Stimulated activated CD4-positive, alpha-beta T cell treated with anti-CD3 and anti-CD28 coated beads, Interleukin-1b, Interleukin-23, amount 100 ng/mL, for 48 hours (primary cell): ENCODE measurements at places on chromosomes 2 and 18.
A peak's percentile ranks its signal among the peaks of the same experiment; 100 is the strongest.

- no peak for DNase-seq
These were observed 4.5 kb downstream of the SLC14A2 start for GRCh38 chr18:45619826-45620201.

DNA sequence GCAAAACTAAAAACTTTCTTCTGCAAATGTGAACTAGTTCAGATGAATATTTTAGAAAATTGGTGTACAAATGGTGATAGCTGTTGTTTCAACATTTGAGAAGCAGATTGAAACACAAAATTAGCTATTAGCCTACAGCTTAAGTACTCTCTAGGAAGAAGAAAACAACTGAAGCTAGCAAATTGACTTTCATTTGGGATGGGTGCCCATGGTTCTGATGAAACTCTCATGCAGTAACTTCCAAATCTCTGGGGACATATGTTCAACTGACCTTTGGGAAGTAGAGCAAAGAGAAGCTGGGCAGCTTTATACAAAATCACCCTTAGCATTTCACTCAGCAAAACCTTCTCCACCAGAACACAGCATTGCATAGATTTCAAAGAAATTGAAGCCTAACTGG lies 119.0 kb downstream of the GALNT13 start:
- no peak for DNase-seq

DNA sequence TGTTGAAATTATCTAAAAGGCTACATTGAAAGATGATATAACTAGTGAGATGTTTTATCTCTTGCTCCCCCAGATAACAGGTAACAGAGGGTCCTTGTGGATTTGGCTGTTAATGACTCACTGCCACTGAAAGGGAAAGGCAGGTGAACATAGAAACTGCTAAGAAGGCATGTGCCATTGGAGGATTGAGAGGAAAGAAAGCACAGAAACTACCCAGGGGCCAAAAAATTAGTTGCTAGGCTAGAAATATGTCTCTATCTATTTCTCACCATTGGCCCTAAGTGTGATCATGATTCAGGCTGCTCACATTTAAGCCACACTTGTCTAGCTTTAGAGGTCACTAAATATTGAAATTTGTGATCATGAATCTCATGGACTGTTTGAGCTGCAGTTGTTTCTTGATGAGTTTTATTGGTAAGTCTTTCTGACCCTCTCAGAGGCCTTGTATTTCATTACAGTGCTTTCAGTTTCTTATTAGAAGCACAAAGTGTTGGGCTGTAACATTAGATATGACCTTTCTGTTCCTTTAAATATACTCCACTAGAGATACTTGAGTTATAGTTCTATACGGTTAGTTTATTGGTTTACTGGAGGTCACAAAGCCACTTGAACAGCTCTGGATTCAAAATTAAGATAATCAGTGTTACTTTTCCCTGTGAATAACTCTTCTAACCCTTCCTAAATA lies 26.2 kb downstream of the NAB1 start:
- no peak for DNase-seq

GRCh38 chr2:239421851-239422250 lies 21.0 kb upstream of the HDAC4 start:
- no peak for DNase-seq

DNA sequence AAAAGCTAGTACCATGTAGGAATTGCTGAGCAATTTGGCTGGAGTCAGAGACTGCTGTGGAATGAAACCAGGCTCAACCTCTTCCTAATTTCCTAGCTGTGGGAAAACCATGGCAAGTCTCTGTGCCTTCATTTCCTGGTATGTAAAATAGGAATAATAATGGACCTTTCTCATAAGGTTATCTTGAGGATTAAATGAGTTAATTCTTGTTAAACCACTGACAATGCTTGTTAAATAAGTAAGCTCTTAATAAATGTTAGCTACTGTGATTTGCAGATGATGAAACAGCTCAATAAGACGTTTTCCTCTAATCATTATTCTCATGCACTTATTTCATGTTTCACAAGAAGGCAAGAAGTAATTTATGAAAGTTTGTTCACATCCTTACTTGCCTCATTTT lies 346.7 kb downstream of the RND3 start:
- DNase-seq: no peak

DNA sequence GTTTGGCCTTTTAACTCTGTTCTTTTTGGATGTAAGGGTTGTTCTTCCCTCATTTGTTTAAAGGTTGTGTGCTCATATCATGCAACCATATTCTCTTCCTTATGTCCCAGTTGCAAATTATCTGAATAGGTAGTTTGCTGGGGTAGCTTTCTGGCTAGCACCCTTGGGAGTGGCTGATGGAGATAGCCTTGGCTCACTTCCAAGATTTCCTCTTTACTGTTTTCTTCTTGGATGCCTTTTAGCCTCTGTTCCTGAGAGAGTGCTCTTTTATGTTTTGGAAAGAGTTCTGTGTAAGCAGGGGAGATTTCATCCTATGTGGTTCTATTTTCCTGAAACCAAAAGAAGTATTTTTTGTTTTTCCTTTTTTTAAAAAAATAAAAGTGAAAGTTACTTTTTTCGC lies 25.4 kb downstream of the USP14 start:
- no peak for DNase-seq

DNA sequence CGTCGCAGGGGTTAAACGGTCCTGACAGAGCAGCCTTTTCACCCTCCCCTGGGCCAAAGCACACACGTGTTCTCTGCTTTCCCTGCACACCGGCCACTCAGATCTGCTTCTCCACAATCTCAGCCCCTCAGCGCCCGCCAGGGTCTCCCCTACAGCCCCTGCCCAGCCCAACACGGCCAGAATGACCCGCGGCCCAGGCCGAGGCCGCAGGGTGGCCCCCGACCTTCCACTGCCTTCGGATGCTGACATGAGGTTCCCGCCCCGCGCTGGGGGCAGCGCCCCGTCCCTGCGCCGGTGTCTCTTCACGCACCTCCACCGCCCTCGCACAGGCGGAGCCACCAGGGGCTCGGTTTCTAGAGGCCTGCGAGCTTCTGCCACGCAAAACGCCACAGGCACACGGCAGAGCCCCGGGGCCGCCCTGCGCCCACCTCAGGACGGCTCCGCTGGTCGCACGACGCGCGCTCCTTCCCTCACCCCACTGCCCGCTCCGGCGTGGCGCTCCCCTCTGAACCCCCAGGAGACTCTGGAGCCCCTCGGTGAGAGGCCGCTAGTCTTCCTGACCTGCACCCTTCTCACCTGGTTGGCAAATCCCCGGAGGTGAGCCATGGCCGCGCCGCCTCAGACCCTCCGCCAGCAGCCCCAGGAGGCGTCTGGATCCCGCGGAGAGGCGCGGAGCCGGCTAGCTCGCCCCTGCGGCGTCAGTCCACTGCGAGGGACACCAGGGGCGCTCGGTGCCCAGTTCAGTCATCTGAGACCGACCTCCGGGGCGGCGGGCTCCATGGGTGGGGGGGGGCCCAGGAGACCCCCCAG lies 749 bp downstream of the STK25 start:
- peak; percentile 36 for DNase-seq

DNA sequence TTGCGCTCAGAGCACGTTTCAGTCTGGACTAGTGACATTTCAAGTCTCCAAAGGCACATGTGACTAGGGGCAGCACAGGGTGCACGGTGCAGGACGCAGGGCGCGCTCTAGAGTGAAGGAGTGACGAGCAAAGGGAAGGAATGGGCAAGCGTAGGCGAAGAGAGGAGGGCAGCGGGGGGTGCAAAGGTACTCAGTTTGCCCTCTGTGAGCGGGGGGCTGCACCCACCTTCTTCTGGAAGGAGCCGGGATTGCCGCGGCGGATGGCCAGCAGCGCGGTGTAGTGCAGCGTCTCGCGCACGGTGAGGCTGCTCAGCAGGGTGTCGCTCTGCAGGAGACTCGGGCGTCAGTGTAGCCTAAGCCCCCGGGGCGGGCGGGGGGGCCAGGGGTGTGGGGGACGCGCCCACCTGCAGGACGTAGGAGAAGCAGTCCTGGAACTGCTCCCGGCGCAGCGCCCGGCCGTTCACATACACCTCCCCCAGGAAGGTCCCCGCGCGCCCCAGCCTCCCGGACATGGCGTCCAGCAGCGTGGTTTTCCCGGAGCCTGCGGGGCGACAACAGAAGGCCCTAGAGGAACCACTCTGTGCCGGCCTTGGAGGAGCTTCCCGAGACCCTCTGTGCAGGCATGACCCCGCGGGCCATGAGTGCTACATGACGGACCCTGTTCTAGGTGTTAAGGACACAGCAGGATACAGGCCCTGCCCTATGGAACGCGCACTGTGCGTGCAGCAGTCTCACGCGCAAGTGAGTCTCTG lies 6.9 kb downstream of the ABCG5 start:
- DNase-seq: no peak

GRCh38 chr2:39736640-39737039 lies 42.4 kb downstream of the THUMPD2 start:
- DNase-seq: no peak

DNA sequence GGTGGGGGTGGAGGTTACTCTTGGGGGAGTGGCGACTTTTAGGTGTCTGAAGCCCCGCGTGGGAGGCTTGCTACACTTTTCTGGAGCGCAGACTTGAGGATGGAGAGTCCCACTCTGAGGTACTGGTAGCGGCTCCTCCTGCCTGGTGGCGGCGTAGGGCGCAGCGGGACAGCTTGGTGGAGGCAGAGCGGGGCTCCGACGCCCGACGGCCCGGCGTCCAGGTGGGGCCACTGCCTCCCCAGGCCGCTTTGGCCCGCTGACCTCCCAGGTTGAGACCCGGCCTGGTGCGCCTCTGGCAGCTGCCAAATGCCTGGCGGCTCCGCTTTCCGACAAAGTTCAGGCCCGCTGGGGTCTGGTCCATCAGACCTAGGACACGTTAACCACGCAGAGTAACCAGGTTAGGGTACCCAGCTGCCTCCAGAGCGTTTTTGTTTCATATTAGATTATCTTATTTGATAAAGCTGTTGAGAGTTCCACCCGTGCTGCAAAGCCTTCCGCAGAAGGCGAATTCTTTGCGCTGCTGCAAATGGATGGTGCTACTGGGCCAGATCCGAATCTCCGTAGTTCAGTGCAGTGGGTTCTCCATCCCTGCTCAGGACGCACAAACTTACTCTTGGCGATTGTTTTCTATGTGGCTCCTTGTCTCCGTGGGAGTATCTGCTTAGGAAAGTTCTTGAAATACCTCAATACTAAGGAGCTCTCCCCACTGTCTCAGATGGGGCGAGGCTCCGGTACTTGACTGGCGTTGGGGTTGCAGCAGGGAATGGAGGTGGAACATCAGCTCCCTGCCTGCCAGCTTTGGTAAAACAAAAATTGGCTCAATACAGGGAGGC lies 405.9 kb downstream of the XIRP2 start:
- DNase-seq: peak; percentile 2

GRCh38 chr2:172465417-172466334 lies 38.3 kb downstream of the ITGA6 start:
- DNase-seq: peak; percentile 69

- DNase-seq: no peak
These were observed 85.7 kb upstream of the GALNT13 start for GRCh38 chr2:153786016-153786415.

- no peak for DNase-seq
These were observed at the start of gene YES1 for GRCh38 chr18:811892-812375. YES1 (minus strand) TSS chr18:812242; CDS start chr18:756827, 55,415 bp downstream.
